Activated naive CD8-positive, alpha-beta T cell treated with anti-CD3 and anti-CD28 coated beads, Interleukin-2, amount 50 U/mL, for 16 hours (primary cell): ENCODE measurements at places on chromosomes 1 and 21.
A peak's percentile ranks its signal among the peaks of the same experiment; 100 is the strongest.

DNA sequence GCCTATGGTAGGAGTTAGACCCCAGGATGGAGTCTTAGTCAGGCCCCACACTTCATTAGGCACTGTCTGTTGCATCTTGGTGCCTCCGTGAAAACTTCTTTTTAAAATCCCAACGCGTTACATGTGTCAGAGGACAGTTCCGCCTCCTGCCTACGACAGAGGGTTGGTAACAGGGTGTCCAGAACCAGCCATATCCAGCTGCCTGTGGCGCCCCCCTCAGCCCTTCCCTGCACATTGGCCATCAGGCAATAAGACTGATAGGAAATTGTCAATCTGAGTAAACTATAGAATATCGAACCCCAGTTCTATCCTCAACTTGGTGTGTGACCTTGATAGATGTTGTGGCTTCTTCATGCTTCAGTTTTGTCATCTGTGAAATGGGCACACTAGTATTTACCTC lies 108.6 kb upstream of the CSF3R start:
- DNase-seq, result no peak

DNA sequence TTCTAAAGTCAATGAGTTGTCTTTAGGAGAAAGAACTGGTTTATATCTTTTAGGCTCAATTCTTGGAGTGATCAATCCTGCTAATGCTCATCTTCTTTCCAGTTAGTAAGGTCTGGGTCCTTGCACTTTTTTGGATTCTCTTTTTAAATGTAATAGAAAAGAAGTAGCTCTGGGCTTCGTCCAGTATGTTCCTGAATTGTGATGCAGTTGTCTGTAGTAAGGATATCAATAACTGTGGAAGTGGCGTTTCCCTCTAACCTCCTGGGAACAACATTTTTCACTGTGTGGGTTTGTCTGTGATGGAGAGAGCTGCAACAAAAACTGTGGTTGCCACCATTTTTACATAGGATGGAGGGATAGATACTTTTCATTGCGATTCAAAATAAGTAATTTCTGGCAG lies 367.2 kb downstream of the USP25 start:
- no peak for DNase-seq

GRCh38 chr1:180781718-180782117 lies 131.0 kb upstream of the KIAA1614 start:
- DNase-seq, result no peak

GRCh38 chr1:1273512-1274298 lies at the start of gene UBE2J2:
Gene UBE2J2, minus strand, starts transcription at chr1:1273854. Its CDS starts 5,862 bp downstream, at chr1:1267992.
- peak; percentile 89 for DNase-seq

DNA sequence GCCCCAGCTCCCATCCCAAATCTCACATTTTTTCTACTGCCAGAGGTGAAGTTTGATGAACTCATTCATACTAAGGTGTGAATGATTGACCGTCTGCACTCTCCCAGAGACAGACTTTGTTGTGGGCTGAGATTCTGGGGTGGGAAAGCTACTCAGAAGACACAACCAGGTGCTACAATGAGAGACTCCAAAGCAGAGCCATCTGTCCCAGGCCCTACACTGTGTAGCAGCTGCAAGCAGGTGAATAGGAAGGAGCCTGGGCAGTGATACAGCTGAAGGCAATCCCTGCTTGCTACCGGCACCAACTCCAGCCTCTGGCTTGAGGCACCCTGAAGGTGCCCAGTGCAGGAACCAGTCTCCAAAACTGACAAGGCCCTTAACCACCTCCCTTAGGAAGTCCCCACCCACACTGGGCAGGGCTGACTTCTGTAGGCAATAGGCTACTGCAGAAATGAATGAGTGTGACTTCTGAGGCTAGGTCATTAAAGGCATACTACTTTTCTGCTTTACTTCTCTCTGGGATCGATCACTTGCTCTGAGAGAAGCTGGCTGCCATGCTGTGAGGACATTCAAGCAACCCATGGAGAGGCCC lies 79.7 kb upstream of the RUNX3 start:
- DNase-seq, result no peak

DNA sequence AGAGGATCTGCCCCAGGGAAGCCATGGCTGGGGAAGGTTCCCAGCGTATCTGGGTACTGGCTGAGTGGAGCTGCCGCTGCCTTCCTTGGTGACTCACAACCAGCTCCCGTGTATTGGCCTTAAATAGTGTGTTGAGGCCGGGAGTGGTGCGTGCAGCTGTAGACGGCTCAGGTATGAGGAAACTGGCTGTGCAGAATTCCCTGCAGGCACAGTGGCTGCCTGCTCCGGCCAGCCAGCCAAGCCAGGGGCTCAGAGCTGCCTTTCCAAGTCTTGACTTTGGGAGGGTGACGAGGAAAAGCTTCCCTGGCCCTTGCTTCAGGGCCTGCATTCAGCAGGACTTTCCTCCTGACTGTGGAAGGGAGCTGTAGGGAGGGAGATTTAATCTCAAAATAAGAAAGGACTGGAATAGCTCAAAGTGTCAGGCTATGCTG lies at the start of gene VTCN1:
VTCN1 (minus strand) TSS at position 97 of the 431 bp plus-strand sequence; CDS start at position 25, 72 bp downstream.
- no peak for DNase-seq

DNA sequence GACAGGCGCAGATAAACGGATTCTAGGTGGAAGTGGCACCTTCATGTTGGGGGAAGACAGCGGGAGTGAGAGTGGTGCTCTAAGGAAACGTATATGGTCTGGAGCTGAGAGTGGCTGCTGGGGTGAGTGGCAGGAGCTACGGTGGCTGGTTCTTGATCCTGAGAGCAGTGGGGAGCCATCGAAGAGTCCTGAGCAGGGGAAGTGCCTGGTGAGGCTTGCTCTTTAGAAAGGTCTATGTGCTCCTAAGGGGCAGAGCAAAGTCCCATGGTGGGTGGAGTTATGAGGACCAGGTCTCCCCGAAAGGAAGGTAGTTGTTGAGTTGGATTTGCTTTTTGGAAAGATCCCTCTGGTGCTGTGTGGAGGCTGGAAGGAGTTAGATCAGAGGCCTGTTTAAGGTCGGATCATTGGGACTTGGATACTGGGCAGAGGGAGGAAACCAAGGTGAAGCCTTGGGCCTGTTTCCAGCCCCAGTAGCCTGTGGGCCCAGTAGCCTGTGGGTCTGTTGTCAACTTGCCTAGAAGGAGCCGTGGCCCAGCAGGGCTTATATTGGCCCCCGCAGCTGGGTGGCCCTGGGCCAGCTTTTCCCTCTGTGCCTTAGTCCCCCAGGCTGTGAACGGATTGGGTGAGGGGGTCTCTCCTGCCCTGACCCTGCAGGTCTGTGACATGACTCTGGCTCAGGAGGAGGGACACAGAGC lies 33.0 kb downstream of the ACOT11 start:
- DNase-seq, result no peak

DNA sequence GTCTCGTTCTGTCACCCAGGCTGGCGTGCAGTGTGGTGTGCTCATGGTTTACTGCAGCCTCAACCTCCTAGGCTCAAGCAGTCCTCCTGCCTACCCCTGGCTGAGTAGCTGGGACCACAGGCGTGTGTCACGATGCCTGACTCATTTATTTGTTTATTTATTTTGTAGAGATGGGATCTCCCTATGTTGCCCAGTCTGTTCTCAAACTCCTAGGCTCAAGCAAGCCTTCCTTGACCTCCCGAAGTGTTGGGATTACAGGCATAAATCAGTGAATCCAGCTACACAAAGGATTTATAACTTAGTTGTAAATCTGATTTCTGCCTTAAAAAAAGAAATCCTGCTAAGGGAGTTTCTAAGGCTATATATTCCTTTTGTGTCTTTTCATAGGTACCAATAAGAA lies 30.5 kb upstream of the ZNF496 start:
- no peak for DNase-seq

- no peak for DNase-seq
Measured at GRCh38 chr21:46604975-46605766, at the start of gene S100B. Gene S100B, minus strand, starts transcription at chr21:46605082. Its CDS starts 2,667 bp downstream, at chr21:46602415.

DNA sequence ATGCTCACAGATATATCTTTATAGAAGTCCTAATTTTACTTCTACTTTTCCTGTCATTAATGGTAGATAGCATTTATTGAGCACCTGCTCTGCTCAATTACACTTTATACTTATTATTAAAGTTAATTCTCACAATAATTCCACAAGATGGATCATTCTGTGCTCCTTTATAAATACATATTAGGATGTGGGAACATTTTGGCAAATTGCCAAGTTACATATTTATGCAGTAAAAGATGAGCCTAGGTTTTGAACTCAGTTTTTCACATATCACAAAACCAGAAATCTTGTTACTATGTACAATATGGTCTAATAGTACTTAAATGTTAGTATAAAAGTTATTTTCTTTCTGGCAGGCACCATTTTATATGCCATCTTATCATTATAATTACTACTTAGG lies 895.0 kb upstream of the B3GALT2 start:
- DNase-seq, result no peak

DNA sequence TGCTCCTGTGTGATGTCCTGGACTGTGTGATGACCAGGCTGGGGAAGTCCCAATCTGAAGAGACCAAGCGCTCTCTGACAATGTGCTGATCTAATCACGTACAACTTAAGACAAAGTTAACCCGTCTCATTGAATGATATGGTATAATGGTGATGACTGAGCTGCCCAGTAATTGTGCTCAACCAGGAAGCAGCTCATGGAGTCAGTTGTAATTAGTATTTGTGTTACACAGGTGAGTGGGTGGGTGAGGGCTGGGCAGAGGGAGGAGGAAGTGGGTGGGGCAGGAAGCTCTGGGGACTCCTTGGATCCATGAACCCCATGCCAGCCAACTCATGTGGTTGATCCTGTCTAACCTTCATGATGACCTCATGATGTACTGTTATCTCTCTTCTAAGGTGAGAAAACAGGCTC lies 8.7 kb upstream of the ECE1 start:
- no peak for DNase-seq

DNA sequence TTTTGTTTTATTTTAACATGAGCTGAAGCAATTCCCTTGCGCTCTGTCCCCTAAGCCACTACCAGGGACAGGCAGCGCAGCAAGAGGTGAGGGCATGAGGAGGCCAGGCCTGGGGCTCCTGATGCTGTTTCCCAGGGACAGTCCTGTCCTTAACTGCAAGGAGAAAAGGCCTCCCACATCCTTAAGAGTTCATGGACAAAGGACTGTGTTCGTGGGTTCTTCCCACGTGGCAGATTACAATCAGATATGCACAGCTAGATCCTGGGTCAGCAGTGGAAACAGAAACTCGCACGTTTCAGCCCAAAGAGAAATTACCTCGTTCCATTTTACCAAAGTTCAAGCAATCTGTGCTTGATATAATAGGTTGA lies 85.8 kb downstream of the MIS18A start:
- no peak for DNase-seq

- DNase-seq, result no peak
Measured at GRCh38 chr1:236039740-236040685, 24.9 kb downstream of the NID1 start.

GRCh38 chr1:6010554-6010953 lies 18.3 kb upstream of the NPHP4 start:
- no peak for DNase-seq

DNA sequence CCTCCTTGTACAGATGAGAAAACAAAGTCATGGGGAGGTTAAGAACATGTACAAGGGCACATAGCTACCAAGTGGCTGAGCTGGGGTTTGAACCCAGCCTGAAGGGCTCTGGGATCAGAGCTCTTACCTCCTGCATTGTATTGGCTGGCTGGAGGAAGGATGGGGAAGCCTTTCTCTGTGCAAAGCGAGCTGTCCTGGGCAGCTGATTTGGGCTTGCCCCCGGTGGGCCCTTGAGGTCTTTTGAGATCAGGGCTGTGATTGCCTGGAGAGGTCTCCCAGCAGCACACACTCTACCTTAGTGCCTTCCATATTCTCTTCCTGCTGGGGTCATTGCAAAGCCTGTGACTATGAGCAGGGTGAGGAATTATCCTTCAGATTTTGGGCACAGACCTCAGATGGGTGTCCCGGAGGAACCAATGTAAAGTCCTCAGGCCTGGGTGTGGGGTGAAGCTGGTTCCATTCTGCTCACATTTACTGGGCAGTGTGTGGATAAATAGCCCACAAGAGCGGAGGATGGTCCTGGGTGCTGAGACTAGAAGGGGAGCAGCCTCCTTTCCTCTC lies 53.3 kb upstream of the EPS8L3 start:
- DNase-seq, result no peak

DNA sequence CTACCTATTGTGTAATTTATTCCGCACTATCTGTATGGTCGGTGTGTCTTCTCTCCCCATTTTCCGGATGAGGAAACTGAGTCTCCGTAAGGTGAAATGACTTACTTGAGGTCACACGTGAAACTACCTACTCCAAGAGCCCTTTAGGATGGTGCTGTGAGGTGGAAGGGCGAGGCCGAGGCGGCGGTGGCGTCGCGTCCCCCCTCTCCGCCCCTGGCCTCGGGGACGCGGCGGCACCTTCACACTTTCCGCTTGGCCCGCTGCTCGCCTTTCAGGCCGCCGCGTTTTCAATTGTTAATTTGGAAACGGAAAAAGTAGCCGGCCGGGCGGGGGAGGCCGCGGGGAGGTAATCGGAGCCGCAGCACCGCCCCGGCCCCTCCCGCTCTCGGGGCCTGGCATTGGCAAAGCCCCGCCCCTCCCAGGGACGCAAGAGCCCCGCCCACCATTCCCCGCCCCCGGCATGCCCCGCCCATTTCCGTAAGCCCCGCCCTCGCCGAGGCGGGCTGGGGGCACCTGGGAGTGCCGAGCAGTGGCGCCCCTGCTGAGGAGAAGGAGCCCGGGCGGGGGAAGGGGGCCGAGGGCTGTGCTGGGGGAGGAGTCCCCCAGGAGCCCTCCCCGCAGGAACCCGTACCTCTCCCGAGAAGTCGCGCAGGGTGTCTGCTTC lies 18.6 kb downstream of the KCNQ4 start:
- DNase-seq, result peak; percentile 58

GRCh38 chr1:98546319-98546718 lies 115.2 kb upstream of the SNX7 start:
- DNase-seq, result no peak

GRCh38 chr1:151533870-151534269 lies 6.2 kb upstream of the TUFT1 start:
- DNase-seq, result no peak

DNA sequence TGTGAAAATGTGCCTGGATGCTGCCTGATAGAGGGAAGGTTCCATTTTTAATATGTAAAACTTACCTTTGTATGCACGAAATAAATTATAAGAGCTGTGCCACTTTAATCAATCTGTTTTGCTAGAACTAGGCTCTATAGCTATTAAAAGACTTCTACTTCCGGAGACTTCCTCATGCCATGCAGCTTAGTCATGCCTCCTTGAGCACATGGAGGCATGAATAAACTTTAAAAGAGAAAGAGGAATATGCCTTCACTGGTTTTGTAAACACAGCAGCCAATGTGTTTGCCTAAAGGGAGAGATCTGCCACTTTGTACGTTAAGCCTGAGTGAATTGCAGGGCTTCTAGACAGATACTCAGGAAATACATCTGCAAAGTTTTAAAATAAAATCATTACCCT lies 604.6 kb downstream of the LRRIQ3 start:
- no peak for DNase-seq

GRCh38 chr1:21857142-21857839 lies 45.2 kb downstream of the LDLRAD2 start:
- no peak for DNase-seq
